ENCODE measurements at places on chromosomes 1 and 21. TPM values are rescaled to one million over a fixed set of nuclear protein-coding genes. Genes with fewer than 3 reads are reported as not detected.

The CAMK1G gene
- total RNA-seq: 0.18 TPM

GRCh38 chr1:96927125-96927524, 205.5 kb downstream of the PTBP2 start:
- no peaks in the 10 kb centered on the region for H3K4me1 ChIP-seq
- no peak overlapping the region for H3K4me3 ChIP-seq
- no peak overlapping the region for H3K27ac ChIP-seq

DNA sequence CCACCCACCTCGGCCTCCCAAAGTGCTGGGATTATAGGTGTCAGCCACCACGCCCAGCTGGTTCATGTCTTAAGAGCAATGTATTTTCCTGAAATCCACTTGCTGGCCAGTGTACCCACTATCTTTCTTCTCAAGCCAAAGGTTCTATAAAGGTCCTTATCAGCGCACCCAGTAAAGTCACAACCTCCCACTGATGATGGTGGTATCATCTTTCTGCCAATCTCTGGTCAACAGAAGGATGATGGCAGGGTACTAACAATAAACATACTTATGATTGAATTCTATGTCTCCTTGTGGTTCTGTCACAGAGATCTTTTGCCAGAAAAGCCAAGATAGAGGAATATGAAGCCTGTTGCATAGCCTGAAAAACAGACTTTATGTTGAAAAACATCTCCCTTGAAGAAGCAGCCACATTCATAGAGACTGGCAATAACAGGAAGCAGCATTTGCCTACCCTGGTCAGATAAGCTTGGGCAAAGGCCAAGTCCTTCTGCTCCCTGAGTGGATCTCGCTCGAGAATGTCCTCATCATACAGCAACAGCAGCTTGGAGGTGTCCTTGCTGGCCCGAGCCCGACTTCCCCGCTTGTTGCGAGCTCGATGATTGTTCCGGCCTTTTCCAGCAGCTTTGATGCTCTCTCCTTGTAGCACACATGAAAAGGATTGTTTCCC, 73.0 kb downstream of the DAP3 start:
- H3K27ac ChIP-seq: no peak overlapping the region
- no peaks in the 10 kb centered on the region for H3K36me3 ChIP-seq
- H3K27me3 ChIP-seq: no peaks in the 10 kb centered on the region
- DNase-seq: no peak

GRCh38 chr1:42264511-42265190, 70.4 kb downstream of the FOXJ3 start:
- no peak overlapping the region for H3K4me3 ChIP-seq
- no peaks in the 10 kb centered on the region for H3K27me3 ChIP-seq
- H3K27ac ChIP-seq: no peak overlapping the region
- peaks cover 9% of the 10 kb centered on the region for H3K4me1 ChIP-seq
- DNase-seq: no peak

DNA sequence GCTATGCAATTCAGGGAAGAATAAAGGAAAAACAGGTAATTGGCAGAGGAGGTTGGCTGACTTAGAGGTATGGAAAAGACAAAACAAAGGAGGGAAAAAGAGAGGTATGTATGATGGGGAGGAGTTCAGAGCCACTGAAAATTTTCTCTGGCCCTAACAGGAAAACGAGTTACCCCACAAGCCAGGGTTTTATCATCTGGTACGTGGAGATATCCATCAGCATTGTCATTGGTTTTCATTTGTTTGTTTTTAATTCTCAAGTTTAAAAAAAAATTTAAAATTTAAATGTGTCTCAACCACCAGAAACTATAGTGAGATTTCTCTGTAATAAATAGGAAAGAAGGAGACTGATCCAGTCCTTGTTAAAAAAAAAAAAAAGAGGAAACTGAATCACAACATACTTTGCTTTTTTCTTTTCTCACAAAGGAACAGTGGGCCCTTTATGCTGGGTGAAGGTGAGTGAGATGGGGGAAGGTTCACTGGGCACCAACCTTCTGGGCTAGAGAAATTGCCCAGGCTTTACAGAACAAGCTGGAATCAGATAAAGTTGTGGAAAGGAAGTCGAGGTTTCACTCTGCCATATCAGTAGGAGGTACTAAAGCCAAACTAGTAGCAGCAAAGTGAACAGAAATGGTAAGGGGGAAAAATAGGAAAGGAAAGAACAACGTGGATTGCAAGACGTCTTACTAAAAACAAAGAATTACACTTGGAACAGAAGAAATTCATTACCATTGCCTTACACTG, 2.7 kb downstream of the IFNAR2 start:
- no peaks in the 10 kb centered on the region for H3K27me3 ChIP-seq
- no peak overlapping the region for H3K4me3 ChIP-seq
- no peak overlapping the region for H3K27ac ChIP-seq
- DNase-seq: no peak
- no peaks in the 10 kb centered on the region for H3K4me1 ChIP-seq

DNA sequence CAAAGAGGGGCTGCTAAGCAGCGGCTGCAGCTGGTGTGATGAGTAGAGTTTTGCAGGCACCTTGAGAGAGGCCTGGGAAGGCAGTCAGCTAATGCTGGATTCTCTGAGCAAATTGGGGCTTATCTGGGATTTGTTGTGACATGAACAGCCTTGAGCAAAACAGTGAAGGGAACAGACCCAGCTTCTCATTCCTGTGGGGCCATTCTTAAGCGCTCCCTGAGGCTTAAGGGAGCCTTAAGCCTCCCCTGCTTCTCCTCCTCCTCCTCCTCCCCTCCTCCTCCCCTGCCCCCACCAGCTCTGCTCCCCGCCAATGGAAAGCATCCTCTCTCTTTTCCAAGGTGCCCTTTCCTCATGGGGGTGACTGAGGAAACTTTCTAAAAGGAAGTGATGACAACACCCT, 21.3 kb downstream of the HMGCS2 start:
- no peaks in the 10 kb centered on the region for H3K27me3 ChIP-seq
- H3K36me3 ChIP-seq: no peaks in the 10 kb centered on the region
- H3K27ac ChIP-seq: no peak overlapping the region
- no peaks in the 10 kb centered on the region for H3K4me1 ChIP-seq
- no peak overlapping the region for H3K4me3 ChIP-seq
- DNase-seq: no peak

DNA sequence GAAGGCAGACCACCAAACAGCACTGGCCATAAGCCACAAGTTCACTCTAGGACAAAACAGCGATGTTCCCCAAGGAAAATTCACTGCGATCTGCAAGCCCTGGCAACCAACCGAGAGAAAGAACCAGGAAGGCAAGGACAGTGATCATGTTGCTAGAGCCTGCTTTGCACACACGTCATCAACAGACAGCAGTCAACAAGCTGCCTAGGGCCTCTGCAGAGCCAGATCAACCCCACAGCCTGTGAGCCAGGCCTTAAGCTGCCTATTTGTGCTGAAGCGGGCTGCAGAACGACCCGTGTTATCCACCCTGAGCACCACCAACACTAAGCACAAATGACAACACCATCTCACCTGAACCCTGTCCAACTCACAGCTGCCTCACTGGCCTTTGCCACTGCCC, 6.2 kb upstream of the YRDC start:
- no peak overlapping the region for H3K4me3 ChIP-seq
- no peaks in the 10 kb centered on the region for H3K27me3 ChIP-seq
- no peak for DNase-seq
- H3K4me1 ChIP-seq: peaks cover 2% of the 10 kb centered on the region
- no peaks in the 10 kb centered on the region for H3K36me3 ChIP-seq
